ENCODE measurements at places on chromosomes 7 and 10.
A peak's percentile ranks its signal among the peaks of the same experiment; 100 is the strongest.

GRCh38 chr10:10745291-10745690 lies 272.4 kb upstream of the CELF2 start:
- H3K4me3 ChIP-seq: no peak overlapping the region
- DNase-seq: no peak
- no peaks in the 10 kb centered on the region for H3K36me3 ChIP-seq
- H3K4me1 ChIP-seq: no peaks in the 10 kb centered on the region
- no peak overlapping the region for H3K27ac ChIP-seq

DNA sequence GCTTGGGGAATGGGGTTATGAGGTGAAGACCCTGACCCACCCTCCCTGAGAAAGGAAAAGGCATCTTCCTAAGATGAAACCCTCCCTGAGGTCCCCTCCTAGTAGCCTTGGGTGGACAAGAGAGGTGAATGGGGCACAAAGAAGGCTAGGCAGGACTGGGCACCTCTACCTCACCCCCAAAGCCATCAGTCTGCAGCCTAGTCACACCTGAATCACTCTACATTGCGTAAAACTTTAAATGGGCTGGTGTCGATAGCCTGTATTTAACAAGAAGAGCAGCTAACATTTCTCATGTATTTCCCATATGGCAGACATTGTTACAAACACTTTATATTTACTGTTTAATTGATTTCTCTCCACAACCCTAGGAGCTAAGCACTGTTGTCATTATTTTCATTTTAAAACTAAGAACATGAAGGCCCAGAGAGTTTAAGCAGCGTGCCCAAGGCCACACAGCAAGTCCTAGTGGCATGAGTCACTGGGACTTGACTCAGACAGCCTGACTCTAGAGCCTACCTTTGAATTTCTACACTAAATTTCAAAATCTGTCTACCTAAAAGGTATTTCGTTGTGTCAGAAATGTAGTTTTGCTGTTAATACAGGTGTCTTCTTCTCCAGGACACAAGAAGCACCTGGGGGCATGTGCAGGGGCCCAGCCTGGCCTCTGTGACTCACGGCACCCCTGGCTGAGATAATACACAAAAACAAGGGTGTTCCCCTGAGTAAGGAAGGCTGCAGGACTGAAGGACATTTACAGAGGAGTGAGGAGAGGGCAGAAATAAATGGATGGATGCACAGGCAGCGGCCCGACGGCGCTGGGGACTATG lies 3.4 kb downstream of the AOC1 start:
- DNase-seq: no peak
- peaks cover 13% of the 10 kb centered on the region for H3K4me1 ChIP-seq
- H3K36me3 ChIP-seq: no peaks in the 10 kb centered on the region

- DNase-seq: no peak
- peaks cover 11% of the 10 kb centered on the region for H3K4me1 ChIP-seq
- no peak overlapping the region for H3K4me3 ChIP-seq
Observed at GRCh38 chr10:50536617-50537240, 87.0 kb downstream of the SGMS1 start.

- H3K4me1 ChIP-seq: no peaks in the 10 kb centered on the region
- H3K4me3 ChIP-seq: no peak overlapping the region
- no peak overlapping the region for H3K27ac ChIP-seq
- peaks cover 6% of the 10 kb centered on the region for H3K27me3 ChIP-seq
Observed at GRCh38 chr7:135335628-135336139, 102.0 kb downstream of the STRA8 start.

GRCh38 chr7:37000511-37000910 lies 276.2 kb upstream of the AOAH start:
- H3K4me3 ChIP-seq: no peak overlapping the region
- H3K27me3 ChIP-seq: no peaks in the 10 kb centered on the region
- no peak overlapping the region for H3K27ac ChIP-seq
- H3K4me1 ChIP-seq: no peaks in the 10 kb centered on the region
- peaks cover 27% of the 10 kb centered on the region for H3K36me3 ChIP-seq

GRCh38 chr10:90751107-90751997 lies 106.5 kb downstream of the HTR7 start:
- H3K27me3 ChIP-seq: no peaks in the 10 kb centered on the region
- H3K36me3 ChIP-seq: no peaks in the 10 kb centered on the region
- no peak overlapping the region for H3K27ac ChIP-seq

- no peak overlapping the region for H3K4me3 ChIP-seq
- H3K36me3 ChIP-seq: no peaks in the 10 kb centered on the region
- no peak for DNase-seq
Observed at GRCh38 chr7:13800694-13801448, 188.6 kb downstream of the ETV1 start.

DNA sequence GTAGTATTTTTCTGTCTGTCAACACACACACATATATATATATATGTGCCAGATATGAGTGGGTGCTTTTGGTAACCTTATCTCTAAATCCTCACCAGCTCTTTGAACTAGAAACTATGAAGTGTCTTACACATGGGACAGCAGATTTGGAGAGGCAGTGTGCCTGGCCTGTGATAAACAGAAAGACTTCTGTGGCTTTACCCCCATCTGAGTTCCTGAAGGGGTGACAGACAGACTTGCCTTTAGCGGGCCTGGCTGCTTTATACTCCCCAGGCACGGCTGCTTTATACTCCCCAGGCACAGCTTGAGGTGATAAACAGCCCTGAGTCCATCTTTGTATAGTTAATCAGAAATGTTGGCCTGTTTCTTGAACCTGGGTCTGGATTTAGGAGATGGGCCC lies 5.6 kb downstream of the BAG3 start:
- no peak overlapping the region for H3K4me3 ChIP-seq
- H3K36me3 ChIP-seq: peaks cover 4% of the 10 kb centered on the region
- DNase-seq: no peak
- H3K27ac ChIP-seq: no peak overlapping the region
- peaks cover 2% of the 10 kb centered on the region for H3K27me3 ChIP-seq
- H3K4me1 ChIP-seq: peaks cover 28% of the 10 kb centered on the region

DNA sequence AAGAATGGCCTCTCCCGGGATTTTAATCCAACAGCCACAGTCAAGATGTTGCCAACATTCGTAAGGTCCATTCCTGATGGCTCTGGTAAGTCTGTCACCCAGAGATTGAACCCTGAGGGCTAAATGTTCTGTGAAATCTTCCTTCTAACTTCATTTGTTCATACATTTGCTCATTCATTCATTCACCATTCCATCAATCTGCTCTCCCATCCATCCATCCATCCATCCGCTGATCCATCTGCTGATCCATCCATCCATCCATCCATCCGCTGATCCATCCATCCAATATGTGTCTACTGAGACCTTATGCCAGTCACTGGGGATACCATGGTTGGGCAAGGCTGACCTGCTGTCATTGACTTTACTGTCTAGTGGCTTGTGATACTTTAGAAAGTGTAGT lies 65.6 kb downstream of the HK1 start:
- H3K27me3 ChIP-seq: peaks cover 8% of the 10 kb centered on the region
- H3K4me3 ChIP-seq: peak overlapping the region; percentile 14
- no peak for DNase-seq
- H3K27ac ChIP-seq: no peak overlapping the region
- H3K4me1 ChIP-seq: peaks cover 80% of the 10 kb centered on the region
- peaks cover 28% of the 10 kb centered on the region for H3K36me3 ChIP-seq

DNA sequence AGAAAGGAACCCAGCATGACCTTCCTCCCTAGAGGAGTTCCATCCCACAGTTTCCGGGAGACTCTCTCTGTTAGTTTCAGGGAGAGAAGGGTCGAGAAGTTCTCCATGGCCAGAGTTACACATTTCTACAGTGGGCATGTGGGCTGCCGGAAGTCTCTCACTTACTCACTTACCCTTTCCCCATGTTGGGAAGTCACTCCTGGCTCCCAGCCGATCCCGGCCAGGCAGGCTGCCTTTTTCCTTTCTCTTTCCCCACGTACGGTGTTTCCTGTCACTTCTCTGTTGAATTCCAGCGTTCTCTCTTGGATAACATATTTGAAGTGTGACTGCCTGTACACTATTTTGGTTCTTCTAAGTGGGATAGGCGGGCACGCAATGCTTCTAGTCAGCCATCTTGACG lies 3.5 kb downstream of the TEX36 start:
- no peak overlapping the region for H3K27ac ChIP-seq
- DNase-seq: no peak
- H3K4me3 ChIP-seq: no peak overlapping the region
- H3K4me1 ChIP-seq: peaks cover 10% of the 10 kb centered on the region
- peaks cover 7% of the 10 kb centered on the region for H3K36me3 ChIP-seq

DNA sequence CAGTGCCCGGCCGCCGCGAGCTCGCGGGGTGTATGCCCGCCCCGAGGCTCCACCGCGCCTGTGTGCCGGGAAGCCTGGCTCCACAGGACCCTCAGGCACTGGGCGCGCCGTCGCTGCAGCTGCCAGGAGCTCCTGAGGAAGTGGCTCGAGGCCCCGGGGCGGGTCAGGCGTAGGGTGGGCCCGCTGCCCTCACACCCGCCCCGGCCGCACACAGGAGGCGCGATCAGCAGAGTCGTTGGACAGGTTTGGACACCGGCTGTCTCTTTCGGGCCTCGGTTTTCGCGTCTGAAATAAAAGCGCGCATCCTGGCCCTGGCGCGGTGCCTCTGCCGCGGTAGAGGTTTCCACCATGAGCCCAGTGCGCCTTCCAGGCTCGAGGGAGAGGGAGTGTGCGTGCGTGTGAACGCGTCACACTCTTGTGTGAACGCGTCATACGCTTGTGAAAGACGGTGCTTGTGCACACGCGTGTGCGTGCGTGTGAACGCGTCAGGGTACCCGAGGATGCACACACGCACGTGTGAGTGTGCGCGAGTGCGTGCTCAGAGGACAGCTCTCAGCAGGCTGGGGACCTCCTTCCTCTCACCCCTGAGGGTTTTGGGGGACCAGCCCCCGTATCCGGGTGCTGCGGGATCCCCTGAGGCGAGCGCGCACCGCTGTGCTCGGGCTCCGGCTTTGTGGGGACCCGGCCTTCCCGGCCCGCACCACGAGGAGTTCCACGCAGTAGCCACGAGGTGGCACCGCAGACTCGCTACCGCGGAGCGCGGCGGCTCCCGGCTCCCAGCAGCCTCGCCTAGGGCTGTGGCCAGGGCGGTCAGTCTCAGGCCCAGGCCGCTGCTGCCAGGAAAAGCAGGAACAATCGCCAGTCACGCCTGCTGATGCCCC lies 83.8 kb downstream of the BMS1 start:
- H3K36me3 ChIP-seq: peaks cover 6% of the 10 kb centered on the region
- peak; percentile 89 for DNase-seq
- peaks cover 20% of the 10 kb centered on the region for H3K27me3 ChIP-seq
- no peak overlapping the region for H3K27ac ChIP-seq
- H3K4me1 ChIP-seq: peaks cover 9% of the 10 kb centered on the region

GRCh38 chr10:127952575-127952869 lies 45.6 kb downstream of the PTPRE start:
- H3K27ac ChIP-seq: no peak overlapping the region
- DNase-seq: no peak
- peaks cover 33% of the 10 kb centered on the region for H3K36me3 ChIP-seq
- H3K4me1 ChIP-seq: peaks cover 5% of the 10 kb centered on the region
- no peaks in the 10 kb centered on the region for H3K27me3 ChIP-seq

DNA sequence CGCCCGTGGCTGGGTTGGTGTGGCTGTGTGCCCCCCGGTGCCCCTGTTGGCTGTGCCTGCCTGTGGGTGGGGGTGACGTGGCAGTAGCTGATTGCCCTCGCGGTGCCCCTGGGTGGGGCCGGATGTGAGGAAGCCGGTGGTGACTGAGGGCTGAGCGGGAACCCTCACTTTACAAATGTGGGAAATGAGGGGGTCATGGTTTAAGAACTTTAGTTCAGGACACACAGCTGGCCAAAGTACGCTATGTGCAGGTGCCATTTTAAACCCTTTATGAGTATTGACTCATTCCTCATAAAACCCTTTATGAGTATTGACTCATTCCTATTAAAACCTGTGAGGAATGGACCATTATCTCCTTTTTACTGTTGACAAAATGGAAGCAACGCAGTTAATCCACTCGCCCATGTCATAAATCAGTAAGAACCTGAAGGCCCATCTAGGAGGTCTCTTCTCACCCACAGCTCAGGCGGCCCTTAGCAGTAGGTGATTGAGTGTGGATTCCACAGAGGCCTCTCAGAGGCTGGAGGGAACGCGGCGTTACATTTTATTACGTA lies 290.1 kb upstream of the COBL start:
- H3K27ac ChIP-seq: no peak overlapping the region
- peaks cover 2% of the 10 kb centered on the region for H3K27me3 ChIP-seq
- H3K4me3 ChIP-seq: no peak overlapping the region
- no peak for DNase-seq
- no peaks in the 10 kb centered on the region for H3K36me3 ChIP-seq

DNA sequence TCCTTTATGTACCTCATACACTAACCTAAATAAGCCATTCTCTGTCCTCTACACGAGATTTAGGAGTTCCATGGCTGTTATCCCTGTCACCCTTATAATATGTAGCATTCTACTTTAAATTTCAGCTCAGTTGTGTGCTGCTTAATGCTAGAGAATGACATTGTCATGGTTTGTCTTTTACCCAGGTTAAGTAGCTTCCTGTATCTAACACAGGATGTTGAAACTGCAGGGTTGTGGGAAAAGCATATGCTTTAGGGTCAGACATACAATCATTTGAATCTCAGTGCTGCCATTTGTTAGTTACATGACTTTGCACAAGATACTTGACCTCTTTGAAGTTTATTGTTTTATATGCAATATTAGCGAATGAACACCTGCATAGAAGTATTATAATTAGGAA lies 235.1 kb upstream of the CACNA2D1 start:
- no peaks in the 10 kb centered on the region for H3K36me3 ChIP-seq
- H3K4me1 ChIP-seq: peaks cover 7% of the 10 kb centered on the region
- no peaks in the 10 kb centered on the region for H3K27me3 ChIP-seq
- DNase-seq: no peak
- H3K4me3 ChIP-seq: no peak overlapping the region
- peak overlapping the region; percentile 32 for H3K27ac ChIP-seq

DNA sequence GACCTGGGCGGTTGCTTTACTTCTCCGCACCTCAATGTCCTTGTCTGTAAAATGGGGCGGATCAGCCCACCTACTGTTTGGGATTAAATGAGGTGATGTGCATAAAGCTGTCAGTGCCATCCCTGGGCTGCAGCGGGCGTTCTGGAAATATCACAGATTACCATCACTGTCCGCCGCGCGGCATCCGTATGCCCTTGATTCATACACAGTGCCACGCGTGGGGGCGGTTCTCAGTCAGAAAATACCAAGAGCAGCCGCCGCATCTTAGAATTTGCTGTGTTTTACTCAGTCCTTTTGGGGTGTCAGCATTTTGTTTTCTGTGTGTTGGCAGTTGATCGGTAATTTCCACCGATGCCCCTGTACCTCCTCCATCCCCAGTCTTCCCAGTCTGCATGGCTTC lies 338.8 kb downstream of the DPP6 start:
- peaks cover 1% of the 10 kb centered on the region for H3K27me3 ChIP-seq
- no peak overlapping the region for H3K27ac ChIP-seq
- no peaks in the 10 kb centered on the region for H3K4me1 ChIP-seq
- H3K36me3 ChIP-seq: no peaks in the 10 kb centered on the region
- DNase-seq: no peak

GRCh38 chr10:122308417-122309141 lies 37.5 kb downstream of the BTBD16 start:
- H3K27me3 ChIP-seq: peaks cover 3% of the 10 kb centered on the region
- DNase-seq: no peak
- H3K4me3 ChIP-seq: no peak overlapping the region
- no peaks in the 10 kb centered on the region for H3K36me3 ChIP-seq
- peaks cover 4% of the 10 kb centered on the region for H3K4me1 ChIP-seq

Measured in endothelial cell (in vitro differentiated cells).